Right hindlimb (tissue), 1 donor: ENCODE measurements at places on chromosomes 4 and X.

DNA sequence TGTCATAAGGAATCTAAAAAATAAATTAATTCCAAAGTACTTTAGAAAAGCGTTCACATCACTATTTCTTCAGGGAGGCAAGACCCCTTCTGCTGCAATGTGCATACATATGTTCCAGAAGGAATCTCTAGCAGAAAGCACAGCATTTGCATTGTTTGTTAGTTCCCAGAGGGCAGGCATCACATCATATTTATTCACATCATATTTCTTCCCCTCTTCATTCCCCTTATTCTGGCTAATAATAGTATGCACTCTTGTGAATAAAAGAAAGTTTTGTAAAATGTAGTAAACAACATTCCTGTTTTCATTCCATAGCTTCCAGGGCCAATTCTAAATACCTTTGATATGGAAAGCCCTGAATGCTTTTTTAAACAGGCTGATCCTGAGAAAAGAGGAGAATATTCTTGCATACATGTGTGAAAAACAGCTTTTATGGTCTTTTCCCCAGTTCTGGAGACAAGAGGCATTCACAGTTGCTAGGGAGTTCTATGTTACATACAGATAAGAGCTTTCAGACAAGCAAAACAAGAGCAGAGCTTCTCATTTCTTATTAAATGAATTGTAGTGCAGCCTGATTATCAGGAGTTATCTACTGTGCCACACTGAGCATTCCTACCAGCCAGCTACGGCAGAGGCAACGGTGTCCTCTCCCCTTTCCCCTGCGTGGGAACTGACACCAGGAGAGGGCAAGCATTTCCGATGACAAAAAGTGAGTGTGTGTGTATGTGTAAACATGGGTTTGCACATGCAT, 15.2 kb downstream of the GATB start:
- DNase-seq, result no peak

DNA sequence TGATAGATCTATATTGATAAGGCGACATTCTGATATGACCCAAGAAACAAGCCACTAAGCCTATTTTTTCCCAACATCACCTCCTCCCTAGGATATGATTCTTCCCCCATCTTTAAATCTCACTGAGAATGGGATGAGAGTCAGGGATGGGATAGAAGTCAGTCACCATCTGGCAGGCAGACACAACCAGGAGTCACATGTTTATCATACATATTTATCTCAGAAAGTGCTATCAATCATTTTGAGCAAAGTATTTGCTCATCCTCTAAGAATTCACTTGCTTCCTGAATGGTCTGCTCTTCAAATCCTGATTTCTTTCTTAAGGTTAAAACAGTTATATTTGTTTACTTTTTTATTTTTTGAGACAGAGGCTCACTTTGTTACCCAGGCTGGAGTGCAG, 20.3 kb downstream of the DNAAF6 start:
- no peak for DNase-seq

GRCh38 chr4:82248903-82249632, 124.7 kb downstream of the HNRNPD start:
- DNase-seq, result no peak

- DNase-seq, result no peak
Observed at GRCh38 chr4:10088135-10089010, 28.2 kb downstream of the WDR1 start.

DNA sequence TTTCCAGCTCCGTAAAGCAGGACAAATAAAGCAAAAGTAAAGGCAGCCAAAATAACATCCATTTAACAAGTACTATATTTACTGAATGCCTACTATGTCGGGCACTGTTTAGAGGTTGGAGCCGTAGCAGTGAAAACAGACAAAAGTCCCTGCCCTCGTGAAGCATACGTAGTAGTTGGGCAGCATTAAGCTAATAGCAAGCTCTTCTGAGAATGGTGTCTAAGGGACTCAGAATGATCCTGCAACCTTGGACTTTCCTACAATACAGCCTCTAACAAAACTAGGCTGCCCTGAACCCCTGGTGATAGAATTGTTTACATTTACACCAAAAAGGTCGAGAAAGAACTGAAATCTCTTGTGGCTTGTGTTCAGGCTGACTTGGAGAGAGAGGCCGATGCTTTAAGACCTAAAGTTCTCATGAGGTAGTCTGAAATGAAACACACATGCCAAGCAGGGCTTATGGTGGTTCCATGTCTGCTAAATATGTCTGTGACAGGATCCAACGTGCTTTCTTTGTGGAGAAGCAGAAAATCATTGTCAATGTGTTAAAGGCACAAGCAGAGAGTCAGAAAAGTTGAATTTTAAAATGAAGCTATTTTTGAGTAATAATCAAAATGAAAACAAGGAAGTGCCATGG, 898 bp upstream of the PDGFC start:
- DNase-seq, result no peak

DNA sequence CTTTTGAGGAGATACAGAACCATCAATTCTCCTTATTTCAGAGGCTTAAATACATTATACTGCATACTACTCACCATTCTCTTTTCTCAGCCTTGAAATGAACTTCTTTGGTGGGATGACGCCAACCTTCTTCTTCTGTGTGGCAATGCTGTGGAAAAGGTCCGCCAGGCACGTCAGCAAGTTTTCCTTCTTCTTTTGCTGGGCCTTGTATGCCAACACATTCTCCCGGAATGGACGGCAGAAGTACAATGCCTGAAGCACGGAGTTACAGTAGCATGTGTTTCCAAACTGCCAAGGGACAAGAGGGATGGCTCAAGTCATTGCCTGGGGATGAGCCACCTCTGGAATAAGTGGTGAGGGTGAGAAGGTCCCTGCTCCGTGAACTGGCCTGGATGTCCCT, 31.2 kb downstream of the USP46 start:
- no peak for DNase-seq

GRCh38 chr4:56085275-56085674, 136.5 kb downstream of the CEP135 start:
- no peak for DNase-seq

GRCh38 chr4:118035309-118035708, 1.0 kb downstream of the NDST3 start:
- no peak for DNase-seq

DNA sequence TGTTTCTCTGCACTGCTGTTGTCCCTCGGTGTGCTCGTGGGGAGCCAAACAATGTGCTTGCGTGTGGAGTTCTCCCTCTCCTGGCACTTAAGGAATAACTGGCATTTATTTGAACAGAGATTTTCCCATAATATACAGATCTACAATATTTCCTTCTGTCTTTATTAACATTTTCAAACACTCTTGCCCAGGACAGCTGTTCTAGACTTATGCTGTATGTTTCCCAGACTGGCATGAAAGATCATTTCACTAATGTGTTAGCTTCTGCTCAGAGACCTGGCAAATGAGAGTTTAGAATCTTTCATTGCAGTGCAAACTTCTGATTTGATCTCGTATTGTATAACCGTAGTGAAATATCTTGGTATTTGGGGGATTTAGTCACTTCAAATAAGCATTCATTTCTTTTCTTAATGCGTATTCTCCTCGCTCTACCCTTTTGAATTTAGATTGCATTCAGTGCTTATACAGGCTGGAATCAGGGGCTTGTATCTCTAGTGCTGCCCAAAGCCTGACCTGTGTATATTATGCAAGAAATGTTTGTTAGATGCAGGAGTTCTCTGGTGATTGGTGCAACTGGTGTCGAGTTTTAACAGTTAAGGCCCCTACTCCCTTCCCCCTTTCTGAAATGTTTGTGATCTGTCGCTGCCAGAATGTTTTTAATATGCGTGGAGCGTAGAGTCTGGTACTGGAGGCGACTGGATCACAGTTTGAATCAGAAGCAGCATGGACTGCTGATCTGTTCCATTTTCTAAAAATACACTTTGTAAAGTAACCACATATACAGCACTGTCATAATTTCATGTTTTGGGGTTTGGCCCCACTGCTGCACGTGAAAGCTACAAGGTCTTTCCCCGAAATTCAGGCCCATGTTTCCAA, 326.3 kb downstream of the ARHGAP10 start:
- DNase-seq, result no peak

DNA sequence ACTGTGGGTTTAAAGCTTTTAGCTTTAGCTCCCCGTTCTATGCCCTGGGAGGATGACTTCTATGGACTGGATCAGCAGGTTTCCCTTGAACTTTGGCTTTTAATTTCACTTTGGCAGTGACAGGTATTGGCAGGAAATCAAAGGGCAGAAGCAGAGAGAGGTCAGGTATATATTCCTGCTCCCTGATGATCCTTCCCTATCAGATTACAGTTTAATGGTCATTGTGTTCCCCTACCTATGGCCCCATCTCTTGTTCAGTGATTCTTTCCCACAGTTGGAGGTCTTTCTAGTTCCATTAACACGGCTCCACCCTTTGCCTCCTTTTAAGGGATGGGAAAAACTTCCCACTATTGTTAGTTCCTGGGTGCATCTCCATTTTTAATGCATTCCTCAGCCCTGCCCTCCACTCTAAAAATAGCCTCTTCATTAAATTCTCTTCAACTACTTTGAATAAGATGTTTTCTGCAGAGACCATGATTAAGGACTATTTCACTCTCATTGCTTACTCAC, 107.8 kb upstream of the TMEM47 start:
- DNase-seq, result no peak

- no peak for DNase-seq
Observed at GRCh38 chr4:4284827-4285618, 4.9 kb downstream of the LYAR start.

DNA sequence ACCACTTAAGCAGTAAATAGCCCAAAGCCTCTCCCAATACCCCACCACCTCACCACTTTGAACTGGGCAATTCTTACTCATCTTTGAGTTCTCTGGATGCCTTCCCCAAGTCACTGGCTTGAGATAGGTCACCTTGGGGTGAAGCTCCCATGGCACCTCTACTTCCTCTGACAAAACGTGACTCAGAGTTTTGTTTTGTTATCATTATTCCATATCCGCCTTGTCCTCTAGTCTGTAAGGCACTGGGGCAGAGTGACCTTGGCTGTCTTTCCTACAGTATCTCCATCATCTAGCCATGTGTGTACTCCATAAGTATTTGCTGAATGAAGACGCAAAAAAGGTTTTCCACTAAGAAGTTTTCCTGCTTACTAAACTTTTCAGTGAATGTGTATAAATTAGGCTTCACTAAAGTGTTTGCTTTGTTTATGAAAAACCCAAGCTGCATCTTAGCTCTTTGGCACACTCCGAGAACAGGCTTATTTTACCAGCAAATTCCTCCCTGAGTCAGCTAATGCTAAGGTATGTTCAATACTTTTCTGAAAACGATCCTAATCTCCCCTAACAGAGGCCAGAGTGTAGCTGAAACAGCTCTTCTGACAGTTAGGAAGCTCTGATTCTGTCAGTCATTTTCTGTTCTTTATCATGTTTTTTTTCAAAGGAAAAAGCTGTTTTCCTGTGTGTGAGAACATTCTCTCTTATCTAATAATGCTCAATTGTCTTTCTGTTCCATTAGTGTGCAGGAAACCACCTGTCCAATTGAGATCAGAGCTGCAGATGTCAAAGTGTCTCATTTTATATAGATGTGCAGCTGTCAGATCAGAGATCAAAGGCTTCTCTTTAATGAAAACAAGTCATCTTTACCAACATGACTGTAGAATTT, 30.2 kb upstream of the TSPAN5 start:
- no peak for DNase-seq

GRCh38 chr4:166198516-166199310, 325.7 kb downstream of the TLL1 start:
- no peak for DNase-seq

DNA sequence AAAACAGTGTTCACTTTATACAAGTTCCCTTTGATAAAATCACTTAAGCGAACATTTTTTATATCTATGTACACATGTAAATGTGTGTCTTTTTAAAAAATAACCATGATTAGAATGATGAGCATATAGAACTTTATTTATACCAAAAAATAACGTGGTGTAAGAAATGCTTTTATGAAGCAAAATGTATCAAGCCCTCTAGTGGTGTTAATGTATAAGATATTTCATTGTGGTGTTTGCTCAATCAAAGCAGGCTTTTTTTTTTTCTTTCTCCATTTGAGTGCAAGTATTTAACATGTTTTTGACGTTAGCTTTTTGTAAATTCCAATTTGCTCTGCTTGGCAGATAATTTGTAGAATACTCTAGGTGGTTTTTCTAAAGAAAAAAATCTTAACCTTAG, 2092.4 kb upstream of the TENM3 start:
- DNase-seq, result no peak

DNA sequence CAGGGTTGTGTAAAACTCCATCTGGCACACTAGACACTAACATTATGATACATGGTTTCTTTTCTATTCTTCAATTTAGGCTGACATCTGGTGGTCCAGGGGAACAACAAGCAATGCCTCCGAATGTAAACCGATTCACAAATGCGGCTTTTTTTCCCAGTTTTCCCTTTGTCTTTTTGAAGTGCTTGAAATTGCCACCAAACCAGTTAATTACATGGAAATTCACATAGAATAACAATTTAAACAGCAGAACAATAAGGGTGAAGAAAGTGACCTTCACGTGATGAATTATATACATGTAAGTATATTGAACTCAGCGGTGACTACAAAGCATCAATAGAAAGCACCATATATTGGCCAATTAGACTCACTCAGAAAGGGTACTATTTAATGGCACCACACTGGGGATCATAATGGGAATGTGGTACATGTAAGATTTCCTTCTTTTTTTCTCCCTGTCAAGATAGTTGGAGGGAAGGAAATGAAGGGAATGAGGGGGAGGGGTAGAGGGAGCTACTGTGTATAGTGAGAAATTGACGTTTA, 103.9 kb downstream of the MMRN1 start:
- no peak for DNase-seq

DNA sequence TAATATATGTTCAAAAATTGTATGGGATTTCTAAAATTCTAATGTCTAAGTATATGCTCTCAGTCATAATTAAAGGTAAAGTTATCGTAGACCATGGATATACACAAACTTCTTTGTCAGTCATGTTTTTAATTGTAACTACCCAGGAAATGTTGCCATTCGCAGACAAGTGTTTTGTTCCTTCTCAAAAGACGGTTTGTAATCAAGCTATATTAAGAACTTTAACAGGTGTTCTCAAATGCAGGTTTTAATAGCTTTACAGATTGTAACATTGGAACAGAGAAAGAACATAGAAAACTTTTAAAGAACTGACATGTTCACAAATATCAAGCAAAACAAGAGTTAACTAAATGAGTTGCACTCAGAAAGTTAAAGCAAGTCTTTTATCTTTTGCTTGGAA, 58.9 kb downstream of the KDM5C start:
- no peak for DNase-seq

- no peak for DNase-seq
Observed at GRCh38 chrX:63434206-63434605, 83.1 kb upstream of the SPIN4 start.

DNA sequence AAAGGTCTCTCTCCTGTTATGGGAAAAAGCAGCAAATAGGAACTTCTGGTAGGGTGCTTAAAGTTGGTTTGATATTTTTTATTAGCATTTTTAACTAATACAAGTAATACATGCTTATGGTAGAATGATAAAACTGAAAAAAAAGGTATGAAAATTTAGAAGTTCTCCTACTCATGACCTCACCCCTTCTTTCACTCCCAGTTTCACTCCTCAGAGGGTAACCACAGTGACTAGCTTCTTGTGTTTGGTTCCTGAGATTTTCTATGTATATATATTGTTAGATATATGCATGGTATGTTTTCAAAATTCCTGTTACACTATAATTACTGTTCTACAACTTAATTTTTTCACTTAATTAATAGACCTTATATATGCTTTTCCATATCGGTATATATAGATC, 66.5 kb downstream of the AR start:
- DNase-seq, result no peak

GRCh38 chrX:40908857-40909475, 173.6 kb upstream of the MED14 start:
- no peak for DNase-seq

- no peak for DNase-seq
Observed at GRCh38 chr4:161419822-161420221, 744.0 kb downstream of the FSTL5 start.
